ENCODE measurements at places on chromosomes 6 and 20. TPM values are rescaled to one million over a fixed set of nuclear protein-coding genes. Genes with fewer than 3 reads are reported as not detected.

- H3K27me3 ChIP-seq, result no peaks in the 10 kb centered on the region
- no peak for DNase-seq
- peaks cover 17% of the 10 kb centered on the region for H3K36me3 ChIP-seq
- H3K4me3 ChIP-seq, result no peak overlapping the region
- H3K4me1 ChIP-seq, result peaks cover 48% of the 10 kb centered on the region
- peak overlapping the region; percentile 94 for H3K27ac ChIP-seq
Measured at GRCh38 chr6:137910424-137910834, 43.4 kb downstream of the TNFAIP3 start.

GRCh38 chr6:65671922-65672321 lies 35.1 kb downstream of the EYS start:
- H3K27me3 ChIP-seq, result no peaks in the 10 kb centered on the region
- no peak overlapping the region for H3K4me3 ChIP-seq
- no peaks in the 10 kb centered on the region for H3K36me3 ChIP-seq
- no peaks in the 10 kb centered on the region for H3K4me1 ChIP-seq
- H3K27ac ChIP-seq, result no peak overlapping the region

The PPDPF gene
- total RNA-seq, result 136 TPM

- no peaks in the 10 kb centered on the region for H3K36me3 ChIP-seq
- no peak overlapping the region for H3K27ac ChIP-seq
- H3K4me1 ChIP-seq, result no peaks in the 10 kb centered on the region
- H3K4me3 ChIP-seq, result no peak overlapping the region
- no peak for DNase-seq
- peaks cover 1% of the 10 kb centered on the region for H3K27me3 ChIP-seq
Measured at GRCh38 chr20:49430320-49430719, 52.1 kb downstream of the KCNB1 start.

Data from activated naive CD8-positive, alpha-beta T cell treated with anti-CD3 and anti-CD28 coated beads for 36 hours (primary cell).